Endodermal cell (in vitro differentiated cells): ENCODE measurements at places on chromosomes 7 and 10.

DNA sequence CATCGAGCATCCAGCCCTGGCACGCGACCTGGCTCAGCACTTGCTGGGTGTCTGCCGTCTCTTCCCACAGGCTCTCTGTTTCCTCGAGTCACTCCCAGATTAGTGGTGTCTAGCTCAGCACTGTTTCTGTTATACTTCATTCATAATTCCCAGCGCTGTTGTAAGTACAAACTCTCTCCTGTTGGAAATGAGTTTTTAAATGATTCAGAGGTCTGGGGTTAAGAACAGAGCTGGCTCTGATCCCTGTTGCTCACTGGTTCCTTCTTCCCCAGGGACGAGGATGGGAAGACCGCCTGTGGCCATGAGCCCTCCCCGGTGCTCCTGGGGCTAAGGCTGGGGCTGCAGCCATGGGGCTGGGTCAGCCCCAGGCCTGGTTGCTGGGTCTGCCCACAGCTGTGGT lies 17.3 kb upstream of the C10orf95 start:
- H3K27me3 ChIP-seq = no peaks in the 10 kb centered on the region
- H3K4me1 ChIP-seq = no peaks in the 10 kb centered on the region
- H3K36me3 ChIP-seq = no peaks in the 10 kb centered on the region
- DNase-seq = no peak

DNA sequence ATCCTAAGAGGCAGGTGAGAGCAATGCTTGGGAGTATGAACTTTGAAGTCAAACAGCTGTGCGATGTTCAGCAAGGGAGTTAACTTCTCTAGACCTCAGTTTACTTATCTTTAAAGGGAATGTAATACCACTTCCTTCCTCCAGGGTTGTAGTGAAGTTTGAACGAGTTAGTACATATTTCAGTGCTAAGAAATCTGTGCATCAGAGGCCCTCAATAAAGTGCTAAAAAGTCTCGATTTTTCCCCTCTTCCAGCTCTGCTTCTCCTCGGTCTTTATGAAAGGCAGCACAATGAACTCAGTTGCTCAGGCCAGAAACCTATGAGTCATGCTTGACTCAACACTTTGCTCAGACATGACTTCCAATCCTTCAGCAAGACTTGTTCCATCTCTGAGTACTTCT lies 418.9 kb downstream of the MDFIC start:
- DNase-seq = no peak
- H3K36me3 ChIP-seq = no peaks in the 10 kb centered on the region
- H3K4me3 ChIP-seq = no peak overlapping the region
- H3K27me3 ChIP-seq = no peaks in the 10 kb centered on the region

DNA sequence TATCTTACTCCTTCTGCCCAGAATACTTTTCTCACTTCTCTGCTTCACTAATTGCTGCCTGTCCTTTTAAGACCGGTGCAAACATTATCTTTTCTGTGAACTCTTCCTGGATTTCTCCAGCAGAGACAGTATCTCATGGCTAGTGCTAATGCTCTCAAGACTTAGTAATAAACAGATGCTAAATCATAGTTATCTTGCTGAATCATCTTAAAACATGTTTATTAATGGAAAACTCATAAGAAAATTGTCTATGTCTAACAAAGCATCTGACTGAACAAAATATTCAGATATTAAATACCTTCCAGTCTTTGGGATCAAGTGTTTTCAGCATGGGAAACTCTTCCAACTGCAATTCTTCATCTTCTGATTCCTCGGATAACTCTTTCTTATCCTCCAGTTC lies 3.1 kb downstream of the DNAJC2 start:
- no peak overlapping the region for H3K27ac ChIP-seq
- H3K36me3 ChIP-seq = peaks cover 48% of the 10 kb centered on the region
- DNase-seq = no peak
- H3K4me3 ChIP-seq = no peak overlapping the region

- peaks cover 6% of the 10 kb centered on the region for H3K4me1 ChIP-seq
- H3K4me3 ChIP-seq = no peak overlapping the region
- H3K27me3 ChIP-seq = no peaks in the 10 kb centered on the region
- DNase-seq = no peak
- peak overlapping the region; percentile 12 for H3K27ac ChIP-seq
Measured at GRCh38 chr10:103762916-103763315, 92.5 kb downstream of the SH3PXD2A start.

- DNase-seq = no peak
- H3K4me3 ChIP-seq = no peak overlapping the region
- H3K27ac ChIP-seq = no peak overlapping the region
- no peaks in the 10 kb centered on the region for H3K4me1 ChIP-seq
Measured at GRCh38 chr10:80870282-80870681, 332.6 kb downstream of the SH2D4B start.

DNA sequence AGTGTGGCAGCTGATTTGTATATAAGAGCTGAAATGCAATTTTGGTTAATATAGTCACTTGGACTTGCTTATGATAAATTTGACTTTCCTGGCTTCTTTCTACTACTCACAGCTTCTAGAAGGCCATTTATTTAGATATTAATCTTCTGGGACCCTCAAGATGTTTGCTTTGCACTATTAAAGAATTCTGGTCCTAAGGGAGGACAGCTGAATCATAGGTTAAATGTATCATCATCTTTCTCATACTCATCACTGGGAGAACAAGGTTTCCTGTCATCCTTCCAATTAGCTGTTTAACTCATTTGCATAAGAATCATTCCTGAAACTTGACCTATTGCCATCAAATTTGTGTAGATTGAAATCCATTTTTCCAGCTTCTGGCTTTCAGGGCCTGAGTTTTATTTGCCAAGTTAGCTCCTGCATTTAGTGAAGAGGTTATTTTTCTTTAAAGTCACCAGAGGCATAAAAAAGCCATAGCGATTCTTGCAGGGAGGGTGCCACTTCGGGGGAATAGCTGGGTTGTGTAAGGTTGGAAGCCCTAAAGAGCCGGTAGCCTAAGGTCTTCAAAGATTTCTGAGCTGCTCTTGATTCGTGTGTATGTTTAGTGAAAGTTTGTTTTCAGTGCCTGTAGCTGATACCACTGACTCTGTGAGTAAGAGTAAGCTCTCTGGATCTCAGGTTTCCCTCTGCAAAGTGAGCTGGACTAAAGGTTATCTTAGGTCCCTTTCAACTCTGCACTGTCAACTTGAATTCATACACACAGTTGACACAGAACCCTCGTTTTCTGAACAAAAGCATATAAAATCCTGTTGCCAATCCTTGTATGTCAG lies 4.3 kb downstream of the MAP3K8 start:
- H3K4me3 ChIP-seq = peak overlapping the region; percentile 91
- H3K4me1 ChIP-seq = peaks cover 10% of the 10 kb centered on the region
- DNase-seq = no peak

- H3K4me1 ChIP-seq = peaks cover 2% of the 10 kb centered on the region
- peak; percentile 94 for DNase-seq
- H3K4me3 ChIP-seq = peak within 1 kb of the TSS; percentile 81
- no peak within 1 kb of the TSS for H3K27ac ChIP-seq
Measured at GRCh38 chr10:118595598-118596425, at the start of gene PRLHR. PRLHR (minus strand) TSS chr10:118595648; CDS start chr10:118595244, 404 bp downstream.

- no peak for DNase-seq
- no peaks in the 10 kb centered on the region for H3K36me3 ChIP-seq
- H3K27me3 ChIP-seq = no peaks in the 10 kb centered on the region
- no peak overlapping the region for H3K27ac ChIP-seq
- no peaks in the 10 kb centered on the region for H3K4me1 ChIP-seq
Measured at GRCh38 chr7:32255036-32255435, 184.8 kb upstream of the PDE1C start.

GRCh38 chr10:94358480-94358879 lies 4.3 kb downstream of the NOC3L start:
- H3K27me3 ChIP-seq = no peaks in the 10 kb centered on the region
- H3K36me3 ChIP-seq = peaks cover 71% of the 10 kb centered on the region
- H3K4me1 ChIP-seq = no peaks in the 10 kb centered on the region
- no peak overlapping the region for H3K4me3 ChIP-seq

- H3K27me3 ChIP-seq = no peaks in the 10 kb centered on the region
- H3K4me3 ChIP-seq = no peak overlapping the region
- no peaks in the 10 kb centered on the region for H3K36me3 ChIP-seq
- peaks cover 2% of the 10 kb centered on the region for H3K4me1 ChIP-seq
Measured at GRCh38 chr7:18511351-18512140, 16.0 kb downstream of the HDAC9 start.

GRCh38 chr7:80385508-80385907 lies 126.4 kb downstream of the GNAT3 start:
- no peak overlapping the region for H3K27ac ChIP-seq
- no peaks in the 10 kb centered on the region for H3K27me3 ChIP-seq
- no peaks in the 10 kb centered on the region for H3K36me3 ChIP-seq
- H3K4me1 ChIP-seq = no peaks in the 10 kb centered on the region

GRCh38 chr7:54847921-54848320 lies 88.9 kb upstream of the SEC61G start:
- H3K4me3 ChIP-seq = no peak overlapping the region
- no peak for DNase-seq
- no peaks in the 10 kb centered on the region for H3K27me3 ChIP-seq
- no peak overlapping the region for H3K27ac ChIP-seq

DNA sequence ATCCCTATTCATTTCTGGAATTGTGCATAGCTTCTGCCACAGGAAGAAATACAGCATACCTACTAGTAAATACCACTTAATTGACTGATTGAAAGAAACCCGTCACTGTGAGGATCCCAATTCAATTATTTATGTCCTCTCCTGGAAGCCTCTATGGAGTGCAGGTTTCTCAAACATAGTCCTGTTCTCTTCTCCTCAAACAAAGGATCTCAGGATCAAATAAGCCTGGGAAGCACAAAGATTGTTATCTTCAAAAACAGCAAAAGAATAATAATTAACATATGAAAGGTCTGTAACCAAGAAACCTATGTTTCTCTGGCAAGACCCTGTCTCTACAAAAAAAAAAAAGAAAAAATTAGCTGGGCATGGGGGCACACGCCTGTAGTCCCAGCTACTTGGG lies 127.3 kb downstream of the KCNMA1 start:
- H3K4me1 ChIP-seq = peaks cover 6% of the 10 kb centered on the region
- DNase-seq = no peak
- peaks cover 11% of the 10 kb centered on the region for H3K27me3 ChIP-seq
- H3K4me3 ChIP-seq = no peak overlapping the region
- H3K27ac ChIP-seq = no peak overlapping the region

DNA sequence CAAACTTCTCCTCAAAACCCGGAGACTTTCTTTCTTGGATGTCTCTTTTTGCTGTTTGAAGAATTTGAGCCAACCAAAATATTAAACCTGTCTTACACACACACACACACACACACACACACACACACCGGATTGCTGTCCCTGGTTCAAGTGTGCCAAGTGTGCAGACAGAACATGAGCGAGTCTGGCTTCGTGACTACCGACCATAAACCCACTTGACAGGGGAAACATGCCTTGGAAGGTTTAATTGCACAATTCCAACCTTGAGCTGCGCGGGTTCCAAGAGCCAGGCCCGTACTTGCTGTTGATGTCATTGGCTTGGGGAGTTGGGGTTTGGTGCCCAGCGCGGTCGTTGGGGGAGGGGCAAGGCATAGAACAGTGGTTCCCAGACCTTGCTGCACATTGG lies 1.7 kb downstream of the EGFR start:
- peak overlapping the region; percentile 72 for H3K4me3 ChIP-seq
- peaks cover 3% of the 10 kb centered on the region for H3K4me1 ChIP-seq
- no peak for DNase-seq
- peaks cover 63% of the 10 kb centered on the region for H3K27me3 ChIP-seq

DNA sequence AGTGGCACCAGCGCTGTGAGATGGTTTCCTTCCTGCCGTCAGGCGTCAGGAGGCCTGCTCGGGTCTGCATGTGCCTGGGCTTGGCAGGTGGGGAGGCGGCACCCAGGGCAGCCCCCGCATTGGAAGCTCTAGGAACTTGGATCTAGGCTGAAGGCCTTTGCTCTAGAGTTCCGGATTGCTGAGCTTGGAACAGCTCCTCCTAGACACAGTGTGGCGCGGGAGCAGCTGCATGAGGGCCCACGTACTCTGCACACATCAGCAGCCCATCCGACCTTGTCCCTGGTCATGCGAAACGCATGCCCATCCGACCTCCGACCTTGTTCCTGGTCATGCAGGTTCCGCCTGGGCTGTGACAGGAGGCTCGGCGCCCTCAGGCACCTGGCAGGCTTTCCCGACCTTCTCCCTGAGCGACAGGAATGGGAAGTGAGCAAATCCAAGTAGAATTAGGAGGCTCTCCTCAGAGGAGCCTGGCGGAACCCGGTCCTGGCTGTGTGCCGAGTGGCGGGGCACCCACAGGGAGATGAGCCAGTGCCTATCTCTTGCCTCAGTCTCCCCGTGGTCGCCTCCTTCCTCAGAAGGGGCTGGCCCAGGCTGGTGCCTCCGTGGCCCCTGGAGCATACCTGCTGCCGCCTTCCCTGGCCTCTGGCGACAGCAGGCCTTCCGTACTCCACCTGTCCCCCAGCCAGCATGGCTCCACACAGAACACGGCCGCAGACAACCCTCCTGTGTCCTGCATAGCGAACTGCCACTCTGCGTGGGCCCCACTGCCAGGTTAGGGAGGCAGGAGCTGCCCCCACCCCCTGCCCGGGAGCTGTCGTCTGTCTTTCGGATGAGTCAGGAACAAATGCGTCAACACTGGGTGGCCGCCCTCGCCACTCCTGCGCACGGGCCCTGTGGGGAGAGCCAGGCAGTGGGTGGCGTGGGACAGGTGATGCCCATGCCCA lies 12.0 kb downstream of the GET4 start:
- no peak for DNase-seq
- peaks cover 51% of the 10 kb centered on the region for H3K36me3 ChIP-seq
- H3K4me3 ChIP-seq = no peak overlapping the region
- H3K27ac ChIP-seq = no peak overlapping the region
- no peaks in the 10 kb centered on the region for H3K27me3 ChIP-seq
- H3K4me1 ChIP-seq = no peaks in the 10 kb centered on the region

DNA sequence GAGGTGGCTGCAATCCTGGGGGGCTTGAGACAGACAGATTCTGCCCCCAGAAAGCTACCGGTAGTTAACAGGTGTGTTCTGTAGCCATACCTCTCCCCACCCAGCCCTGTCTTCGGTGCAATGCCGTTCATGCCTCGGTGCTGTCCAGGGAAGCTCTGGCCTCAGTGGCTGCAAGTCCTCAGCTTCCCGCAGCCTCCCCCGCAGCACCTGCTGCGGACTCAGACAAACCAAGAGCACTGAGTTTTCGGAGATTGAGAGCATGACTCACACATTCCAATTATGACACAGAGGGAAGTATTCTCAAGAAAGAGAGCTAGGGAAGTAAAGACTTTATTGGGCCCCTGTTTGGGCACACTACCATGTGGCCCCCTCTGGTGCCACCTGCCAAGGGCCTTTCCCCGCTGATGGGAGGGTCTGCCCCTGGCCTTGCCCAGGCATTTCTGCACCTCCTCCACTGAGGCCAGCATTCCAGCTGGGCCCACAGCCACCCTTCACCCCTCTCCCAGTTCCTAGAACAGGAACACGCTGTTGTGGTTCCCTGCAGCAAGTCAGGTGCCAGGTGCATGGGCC lies 30.2 kb upstream of the EZH2 start:
- H3K4me3 ChIP-seq = no peak overlapping the region
- no peak for DNase-seq
- no peak overlapping the region for H3K27ac ChIP-seq

DNA sequence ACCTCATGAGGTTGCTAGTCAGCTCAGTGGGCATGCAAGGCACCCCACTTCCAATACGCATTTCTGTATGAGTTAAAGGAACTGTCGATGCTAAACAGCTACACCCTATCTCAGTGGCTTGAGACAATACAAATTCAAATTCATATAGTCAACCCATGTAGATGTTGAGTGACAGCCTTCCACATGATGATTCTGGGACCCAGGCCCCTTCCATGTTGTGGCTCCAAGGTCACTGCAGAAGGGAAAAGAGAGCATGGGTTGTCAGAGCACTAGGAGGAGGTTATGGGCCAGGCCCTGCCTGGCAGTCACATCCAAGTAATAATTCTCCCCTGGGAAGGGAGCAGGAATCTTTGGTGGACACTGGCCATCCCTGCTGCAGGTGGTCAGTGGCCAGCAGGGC lies 28.2 kb downstream of the C10orf105 start:
- no peaks in the 10 kb centered on the region for H3K27me3 ChIP-seq
- no peaks in the 10 kb centered on the region for H3K4me1 ChIP-seq
- no peak for DNase-seq
